Daoy (cell line): ENCODE measurements at places on chromosomes 12 and 14. TPM values are rescaled to one million over a fixed set of nuclear protein-coding genes. Genes with fewer than 3 reads are reported as not detected.

The GSKIP gene
- total RNA-seq, result 68.0 and 81.1 TPM in 2 replicates

The CS gene
- total RNA-seq, result 95.8 and 112 TPM in 2 replicates

The CISTR gene
- total RNA-seq, result not detected in 2 replicates

The LRRK2 gene
- total RNA-seq, result 0.92 and 1.5 TPM in 2 replicates

The PLEKHG3 gene
- 21.8 and 30.9 TPM in 2 replicates for total RNA-seq

The ZDHHC22 gene
- not detected in 2 replicates for total RNA-seq

The P2RX2 gene
- total RNA-seq, result not detected in 2 replicates

DNA sequence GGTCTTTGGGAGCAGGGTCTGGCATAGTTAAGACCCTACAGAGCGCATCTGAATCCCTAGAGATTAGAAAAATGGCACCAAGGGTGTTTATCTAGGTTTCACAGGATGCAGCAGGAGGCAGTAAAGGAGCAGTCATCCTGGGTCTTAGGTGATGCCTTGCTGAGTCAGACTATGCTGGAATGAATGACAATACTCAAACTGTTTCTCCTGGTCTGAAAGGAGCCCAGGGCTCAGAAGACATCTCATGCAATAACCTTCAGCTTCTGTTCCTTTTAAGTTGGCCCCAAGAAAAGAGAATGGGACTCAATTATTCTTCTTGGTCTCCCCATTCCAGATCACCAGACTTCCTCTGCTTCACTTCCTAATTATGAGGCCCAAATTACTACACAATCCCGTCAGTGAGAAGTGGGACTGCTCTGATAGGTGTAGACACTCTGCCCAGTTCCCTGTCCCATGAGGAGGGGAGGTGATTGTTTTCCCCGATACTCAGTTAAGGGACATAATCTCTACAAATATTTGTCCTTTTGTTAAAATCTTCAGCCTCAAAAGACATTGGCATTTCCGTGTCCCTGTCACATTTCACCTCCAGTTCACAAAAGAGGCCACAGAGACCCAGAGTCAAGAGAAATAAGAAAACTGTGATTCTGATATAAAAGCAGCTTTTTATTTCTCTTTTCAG is 14.8 kb upstream of the APOF start:
- peak; percentile 50 for DNase-seq

GRCh38 chr12:11798856-11799501 is 149.5 kb downstream of the ETV6 start:
- peak; percentile 87 for DNase-seq

DNA sequence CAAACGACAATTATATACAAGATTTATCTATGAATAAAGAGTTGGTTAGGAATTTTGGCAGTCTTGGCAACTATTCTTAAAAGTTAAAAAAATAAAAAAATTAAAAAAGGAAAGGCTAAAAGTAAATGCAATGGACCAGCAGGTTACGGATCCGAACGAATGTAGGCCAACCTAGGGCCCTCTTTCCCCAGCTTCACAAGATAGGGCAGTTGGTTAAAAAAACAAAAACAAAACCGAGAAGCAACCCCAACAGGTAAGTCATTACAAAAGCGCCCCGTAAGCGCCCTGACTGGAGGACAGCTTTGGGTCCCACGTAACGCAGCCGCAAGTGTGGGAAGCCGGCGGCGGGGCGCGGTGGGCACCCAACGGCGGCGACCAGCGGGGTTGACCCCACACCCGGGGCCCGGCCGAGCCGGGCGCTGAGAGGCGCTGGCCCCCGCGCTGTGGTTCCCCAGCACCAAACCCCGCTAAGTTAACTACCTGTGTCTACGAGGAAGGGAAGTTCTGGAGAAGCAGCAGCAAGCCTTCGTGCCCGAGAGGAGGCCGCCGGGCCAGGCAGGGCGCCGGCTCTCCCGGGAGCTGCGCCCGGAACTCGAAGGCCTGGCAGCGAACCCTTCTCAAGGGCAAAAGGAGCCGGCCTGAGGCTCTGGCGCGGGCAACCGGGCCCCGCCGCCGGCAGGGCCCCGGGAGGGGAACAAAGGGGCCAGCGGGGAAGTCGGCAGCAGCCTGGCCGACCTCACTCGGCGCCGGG is 882 bp downstream of the HECTD1 start:
- peak; percentile 43 for DNase-seq

DNA sequence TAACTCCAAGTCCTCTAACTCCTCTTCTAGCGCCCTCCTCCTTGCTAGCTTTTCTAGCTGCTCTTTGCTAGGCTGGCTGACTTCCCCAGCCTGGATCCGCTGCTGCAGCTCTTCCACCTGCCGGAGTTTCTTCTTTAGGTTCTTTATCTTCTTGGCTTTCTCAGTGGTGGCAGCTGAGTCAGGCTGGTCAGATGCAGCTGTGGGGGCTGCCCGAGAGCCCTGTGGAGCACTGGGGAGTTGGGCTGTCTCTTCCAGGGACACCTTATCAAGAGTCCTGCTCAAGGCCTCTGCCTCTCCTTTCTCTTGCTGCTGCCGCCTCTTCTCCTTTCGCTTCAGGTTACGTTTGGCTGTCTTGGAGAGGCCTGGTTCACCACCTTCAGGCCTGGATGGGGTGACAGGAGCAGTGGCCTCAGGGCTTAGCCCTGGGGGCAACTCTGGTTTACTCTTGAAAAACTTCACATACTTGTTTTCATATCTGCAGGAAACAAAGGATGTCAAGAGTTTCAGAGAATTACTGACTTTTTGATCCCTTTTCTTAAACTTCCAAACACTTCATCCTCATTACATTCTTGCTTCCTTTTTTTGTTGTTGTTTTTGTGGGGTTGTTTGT is 25.7 kb downstream of the PYM1 start:
- DNase-seq, result no peak

DNA sequence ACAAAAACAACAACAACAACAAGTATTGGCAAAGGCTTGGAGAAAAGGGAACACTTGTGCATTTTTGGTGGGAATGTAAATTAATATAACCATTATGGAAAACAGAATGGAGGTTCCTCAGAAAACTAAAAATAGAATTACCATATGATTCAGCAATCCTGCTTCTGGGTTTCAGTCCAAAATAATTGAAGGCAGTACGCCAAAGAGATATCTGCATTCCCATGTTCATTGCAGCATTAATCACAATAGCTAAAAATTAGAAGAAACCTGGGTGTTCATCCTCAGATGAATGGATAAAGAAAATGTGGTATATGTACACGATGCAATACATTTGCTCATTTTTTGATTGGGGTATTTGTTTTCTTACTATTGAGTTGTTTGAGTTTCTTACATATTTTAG is 813.0 kb downstream of the NRXN3 start:
- DNase-seq, result no peak

GRCh38 chr14:100844082-100844408 is 18.1 kb downstream of the MEG3 start:
- DNase-seq, result no peak

DNA sequence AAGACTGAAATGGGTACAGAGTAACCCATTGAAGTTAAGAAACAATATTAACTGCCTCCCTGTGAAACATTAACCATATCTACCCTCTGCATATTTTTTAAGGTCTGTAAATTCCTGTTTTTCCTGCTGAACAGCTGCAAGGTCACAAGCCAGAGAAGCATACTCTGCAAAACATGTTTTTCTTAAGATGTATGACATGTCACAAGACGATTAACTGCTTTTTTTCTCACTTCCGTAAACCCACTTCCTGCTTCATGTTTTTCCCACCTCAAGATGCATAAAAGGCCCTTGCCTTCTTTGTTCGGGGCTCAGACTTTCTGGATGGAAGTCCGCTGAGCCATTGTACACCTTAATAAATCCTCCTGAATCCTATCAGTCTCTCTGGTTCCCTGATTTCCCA is 504.7 kb upstream of the MIS18BP1 start:
- no peak for DNase-seq

DNA sequence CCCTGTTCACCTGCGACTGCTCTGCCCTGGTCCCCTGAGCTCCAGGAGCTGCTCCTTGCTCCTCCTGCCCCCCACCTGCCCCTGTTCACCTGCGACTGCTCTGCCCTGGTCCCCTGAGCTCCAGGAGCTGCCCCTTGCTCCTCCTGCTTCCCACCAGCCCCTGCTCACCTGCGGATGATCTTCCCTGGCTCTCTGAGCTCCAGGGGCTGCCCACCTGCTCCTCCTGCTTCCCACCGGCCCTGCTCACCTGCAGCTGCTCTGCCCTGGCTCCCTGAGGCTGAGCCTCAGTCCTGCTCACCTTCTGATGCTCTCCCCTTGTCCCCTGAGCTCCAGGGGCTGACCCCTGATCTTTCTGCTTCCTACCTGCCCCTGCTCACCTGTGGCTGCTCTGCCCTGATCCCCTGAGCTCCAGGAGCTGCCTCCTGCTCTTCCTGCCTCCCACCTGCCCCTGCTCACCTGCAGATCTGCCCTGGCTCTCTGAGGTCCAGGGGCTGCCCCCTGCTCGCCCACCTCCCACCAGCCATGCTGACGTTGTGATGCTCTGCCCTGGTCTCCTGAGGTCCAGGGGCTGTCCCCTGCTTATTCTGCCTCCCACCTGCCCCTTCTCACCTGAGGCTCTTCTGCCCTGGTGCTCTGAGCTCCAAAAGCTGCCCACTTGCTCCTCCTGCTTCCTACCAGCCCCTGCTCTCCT is 219.2 kb downstream of the TMEM121 start:
- DNase-seq, result no peak

GRCh38 chr14:53620317-53620716 is 336.3 kb downstream of the BMP4 start:
- DNase-seq, result no peak

DNA sequence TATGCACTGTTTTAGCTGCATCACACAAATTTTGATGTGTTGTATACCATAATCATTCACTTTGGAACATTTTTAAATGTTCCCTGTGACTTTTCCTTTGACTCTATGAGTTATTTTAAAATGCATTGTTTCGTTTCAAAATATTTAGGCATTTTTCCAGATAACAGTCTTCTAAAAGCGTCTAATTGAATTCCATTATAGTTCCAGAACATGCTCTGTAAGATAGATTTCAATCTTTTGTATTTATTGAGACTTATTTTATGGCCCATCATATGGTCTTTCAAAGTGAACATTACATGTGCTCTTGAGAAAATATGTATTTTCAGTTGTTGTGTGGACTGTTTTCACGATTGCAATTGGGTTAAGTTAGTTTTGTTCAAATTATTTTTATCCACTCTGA is 98.7 kb upstream of the ARHGAP5 start:
- DNase-seq, result no peak

DNA sequence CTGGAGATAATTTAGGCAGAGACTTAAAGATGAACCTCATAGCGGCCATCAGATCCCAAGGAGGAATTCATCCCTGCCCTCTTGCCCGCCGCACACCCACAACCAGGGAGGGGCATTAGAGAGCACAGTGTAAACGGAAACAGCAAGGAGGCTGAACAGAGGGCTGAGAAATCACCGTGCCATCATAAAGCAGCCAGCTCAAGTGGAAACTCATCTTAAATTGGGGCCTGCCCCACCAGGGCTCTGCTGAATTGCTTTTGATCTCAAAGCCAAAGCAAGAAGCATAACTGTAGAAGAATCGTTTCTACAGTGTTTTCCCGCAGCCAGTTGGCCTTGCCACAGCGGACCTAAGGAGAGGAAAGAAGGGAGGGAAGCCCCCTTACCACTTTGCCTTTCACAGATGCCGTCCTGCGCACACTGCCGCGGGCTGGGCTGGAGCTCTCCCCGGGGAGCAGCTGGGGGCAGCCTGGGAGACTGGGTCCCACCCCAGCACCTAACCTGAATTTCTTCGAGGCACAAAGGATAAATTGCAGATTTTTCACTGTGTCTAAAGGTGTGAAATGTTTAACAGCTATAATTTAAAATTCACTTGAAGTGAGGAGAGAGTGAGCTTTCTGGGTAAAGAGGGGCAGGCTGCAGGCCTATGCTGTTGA is 51.8 kb upstream of the MMP17 start:
- peak; percentile 60 for DNase-seq

- DNase-seq, result no peak
Observed at GRCh38 chr12:49683599-49684309, 23.5 kb downstream of the FMNL3 start.

GRCh38 chr12:25135531-25136154 is 59.3 kb downstream of the DNAI7 start:
- DNase-seq, result peak; percentile 32

GRCh38 chr12:1804545-1805332 is 15.6 kb upstream of the LRTM2 start:
- DNase-seq, result peak; percentile 92

DNA sequence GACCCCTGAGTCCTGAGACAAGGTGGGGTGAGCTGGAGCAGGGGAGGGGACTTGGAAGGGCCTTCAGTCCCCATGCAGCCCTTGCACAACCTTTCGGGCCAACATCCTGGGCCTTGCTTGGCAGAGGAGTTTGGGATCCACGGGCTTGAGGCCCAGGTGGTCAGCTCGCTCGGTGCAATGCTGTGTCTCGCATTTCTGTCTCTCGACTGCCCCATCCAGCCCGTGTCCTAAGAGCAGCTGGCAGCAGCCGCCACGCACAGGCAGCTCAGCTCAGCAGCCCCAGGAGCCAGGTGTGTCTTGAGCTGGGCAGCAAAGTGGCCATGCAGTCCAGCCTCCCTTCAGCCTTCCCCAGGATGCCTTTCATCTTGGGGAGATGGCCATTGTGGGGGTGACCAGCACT is 10.8 kb downstream of the PACS2 start:
- no peak for DNase-seq

DNA sequence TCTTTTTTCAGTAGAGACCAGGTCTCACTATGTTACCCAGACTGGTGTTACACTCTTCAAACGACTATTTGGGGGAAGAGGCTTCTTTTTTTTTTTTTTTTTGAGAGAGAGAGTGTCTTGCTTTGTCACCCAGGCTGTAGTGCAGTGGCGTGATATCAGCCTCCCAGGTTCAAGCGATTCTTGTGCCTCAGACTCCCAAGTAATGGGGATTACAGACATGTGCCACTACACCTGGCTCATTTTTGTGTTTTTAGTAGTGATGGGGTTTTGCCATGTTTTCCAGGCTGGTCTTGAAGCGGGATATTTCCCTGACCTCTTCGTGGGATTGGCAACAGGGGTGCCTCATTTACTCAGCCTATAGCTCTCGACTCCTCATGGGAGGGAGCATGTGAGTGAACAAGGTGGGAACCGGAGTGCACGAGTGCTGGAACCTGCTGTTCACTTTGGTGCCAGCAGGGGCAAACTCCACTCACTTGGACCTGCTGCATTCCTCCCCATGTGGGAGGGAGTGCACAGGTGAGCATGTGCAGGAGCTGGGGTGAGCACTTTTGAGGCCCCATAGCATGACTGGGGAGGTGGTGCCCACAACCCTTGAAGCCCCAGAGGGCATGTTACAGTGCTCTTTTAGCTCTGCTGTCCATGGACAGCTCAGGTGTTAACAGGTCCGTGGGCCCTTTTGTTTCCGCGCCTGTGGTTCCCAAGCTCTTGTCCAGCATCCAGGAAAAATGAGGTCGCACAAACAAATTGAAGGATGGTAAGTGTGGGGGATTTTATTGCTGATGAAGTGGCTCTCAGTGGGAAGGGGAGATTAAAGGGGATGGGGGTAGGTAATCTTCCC is 79.1 kb upstream of the HECTD1 start:
- DNase-seq, result no peak

DNA sequence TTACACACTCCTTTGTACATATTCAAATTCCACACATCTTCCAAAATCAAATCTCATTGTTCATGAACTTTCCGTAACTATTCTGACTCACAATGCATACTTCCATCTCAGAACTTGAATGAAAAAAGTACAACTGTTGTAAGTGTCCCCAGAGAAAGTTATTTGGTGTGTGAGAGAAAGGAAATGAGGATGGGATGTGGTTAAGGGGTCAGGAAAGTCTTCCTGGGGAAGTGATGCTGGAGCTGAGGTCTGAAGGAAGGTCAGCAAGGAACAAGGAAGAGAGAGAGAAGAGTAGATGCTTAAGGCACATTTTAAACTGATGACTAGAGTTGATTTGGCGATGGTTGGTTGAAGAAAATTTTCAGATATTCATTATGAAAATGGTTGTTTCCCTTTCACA is 340.0 kb upstream of the STXBP6 start:
- no peak for DNase-seq

GRCh38 chr14:41167040-41167439 is 439.6 kb upstream of the LRFN5 start:
- no peak for DNase-seq
